ENCODE measurements at places on chromosomes 12 and 14.

DNA sequence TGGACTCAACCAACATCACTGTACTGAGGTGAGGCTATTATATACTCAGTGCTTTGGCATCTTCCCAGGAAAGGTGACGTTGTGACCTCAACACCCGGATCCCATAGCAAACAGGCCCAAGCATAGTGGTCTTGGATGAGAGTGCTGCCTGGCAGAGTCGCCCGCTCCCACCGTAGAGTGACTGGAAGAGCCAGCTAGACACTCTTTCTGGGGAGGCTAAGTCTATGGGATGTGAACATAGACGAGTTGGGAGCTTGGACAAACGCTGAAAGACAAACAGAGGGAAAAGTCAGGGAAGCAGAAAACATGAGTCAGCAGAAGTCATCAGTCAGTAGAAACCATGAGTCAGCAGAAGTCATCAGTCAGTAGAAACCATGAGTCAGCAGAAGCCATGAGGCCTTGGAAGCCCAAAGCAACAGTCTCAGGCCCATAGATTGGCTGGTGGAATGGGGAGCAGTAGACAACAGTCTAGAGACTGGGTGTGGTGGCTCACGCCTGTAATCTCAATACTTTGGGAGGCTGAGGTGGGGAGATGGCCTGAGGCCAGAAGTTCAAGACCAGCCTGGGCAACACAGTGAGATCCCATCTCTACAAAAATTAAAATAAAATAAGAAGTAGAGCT, 66.4 kb upstream of the MAP1LC3B2 start:
- peak; percentile 76 for DNase-seq

DNA sequence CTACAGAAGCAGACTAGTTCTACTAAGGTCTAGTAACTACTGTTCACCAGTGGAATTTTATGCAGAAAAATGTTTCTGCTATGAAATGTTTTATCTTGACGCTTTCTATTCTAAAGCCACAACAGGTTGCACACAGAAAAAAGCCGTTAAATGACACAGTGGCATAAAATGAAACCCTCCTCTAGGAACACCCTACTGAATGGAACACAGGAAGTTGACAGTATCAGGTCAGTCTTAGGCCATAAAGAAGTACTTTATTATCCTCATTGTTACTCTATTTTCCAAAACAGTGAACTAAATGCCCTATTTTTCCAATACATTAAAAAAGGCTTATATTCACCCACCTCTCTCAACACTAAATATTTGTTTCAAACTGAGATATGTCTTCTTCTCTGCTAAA, 21.9 kb downstream of the EPS8 start:
- DNase-seq: no peak

DNA sequence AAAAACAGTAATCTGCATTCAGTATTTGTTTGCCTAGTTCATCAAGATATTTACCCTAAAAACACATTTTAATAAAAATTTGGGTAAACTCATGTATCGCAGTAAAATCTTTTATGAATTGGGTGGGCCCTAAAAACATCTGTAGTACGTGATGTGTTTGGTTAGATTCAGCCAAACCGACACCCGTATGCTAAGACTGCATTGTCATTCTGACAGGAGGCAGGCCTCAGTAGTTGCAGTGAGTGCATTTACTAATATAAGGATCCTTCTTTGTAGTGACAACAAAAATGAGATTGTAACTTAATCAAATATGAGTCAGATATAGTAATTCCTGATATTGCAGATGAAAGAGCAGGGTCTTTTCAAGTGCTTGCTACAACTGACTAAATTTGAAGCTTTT, 191.8 kb downstream of the SLC16A7 start:
- no peak for DNase-seq

DNA sequence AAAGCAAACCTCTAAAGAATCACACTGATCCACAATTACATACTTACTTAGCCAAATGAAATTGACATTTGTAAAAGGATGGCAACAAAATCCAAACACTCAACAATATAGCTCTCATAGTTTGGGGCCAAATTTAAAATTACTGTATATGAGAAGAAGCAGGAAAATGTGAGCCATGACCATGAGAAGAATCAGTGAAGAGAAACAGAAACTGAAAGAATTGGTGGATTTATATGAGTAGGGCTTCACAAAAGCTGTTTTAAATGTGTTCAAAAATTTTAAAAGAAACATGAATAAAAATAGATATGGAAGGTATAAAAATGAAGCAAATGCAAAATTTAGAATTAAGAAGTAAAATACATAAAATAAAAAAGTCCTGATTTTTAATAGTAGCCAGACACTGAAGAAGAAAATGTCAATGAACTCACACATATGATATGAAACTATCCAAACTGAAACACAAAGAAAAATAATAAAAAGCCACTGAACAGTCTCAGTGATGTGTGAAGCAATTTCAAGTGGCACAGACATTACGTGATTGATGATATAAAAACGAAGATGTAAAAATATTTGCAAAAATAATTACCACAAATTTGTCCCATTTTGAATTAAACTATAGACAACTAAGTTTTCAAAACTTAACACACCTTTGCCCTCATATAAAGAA, 87.9 kb upstream of the MDGA2 start:
- no peak for DNase-seq

GRCh38 chr12:52280319-52280795, 5.9 kb downstream of the KRT86 start:
- peak; percentile 84 for DNase-seq

- peak; percentile 34 for DNase-seq
Measured at GRCh38 chr12:75783093-75783877, 248.3 kb downstream of the PHLDA1 start.

GRCh38 chr12:59578254-59578653, 17.6 kb upstream of the SLC16A7 start:
- DNase-seq: no peak

DNA sequence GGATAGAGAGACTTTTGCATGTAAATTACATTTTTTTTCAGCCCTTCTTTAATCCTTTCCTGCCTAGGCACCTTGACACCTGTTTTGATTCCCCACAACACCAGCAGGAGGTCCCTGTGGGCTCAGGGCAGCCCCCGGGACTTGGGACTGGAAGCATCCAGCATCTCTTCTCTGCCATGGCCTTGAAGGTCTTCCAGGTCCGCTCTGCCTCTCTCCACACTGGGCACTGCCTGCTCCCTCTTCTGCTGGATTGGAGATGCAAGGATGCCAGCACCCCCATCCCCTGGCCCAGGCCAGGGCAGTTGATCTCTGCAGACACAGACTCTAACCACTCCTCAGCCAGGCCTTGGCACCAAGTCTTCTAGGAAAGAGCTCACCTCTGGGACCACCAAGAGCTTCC, 134.5 kb upstream of the C14orf180 start:
- no peak for DNase-seq

DNA sequence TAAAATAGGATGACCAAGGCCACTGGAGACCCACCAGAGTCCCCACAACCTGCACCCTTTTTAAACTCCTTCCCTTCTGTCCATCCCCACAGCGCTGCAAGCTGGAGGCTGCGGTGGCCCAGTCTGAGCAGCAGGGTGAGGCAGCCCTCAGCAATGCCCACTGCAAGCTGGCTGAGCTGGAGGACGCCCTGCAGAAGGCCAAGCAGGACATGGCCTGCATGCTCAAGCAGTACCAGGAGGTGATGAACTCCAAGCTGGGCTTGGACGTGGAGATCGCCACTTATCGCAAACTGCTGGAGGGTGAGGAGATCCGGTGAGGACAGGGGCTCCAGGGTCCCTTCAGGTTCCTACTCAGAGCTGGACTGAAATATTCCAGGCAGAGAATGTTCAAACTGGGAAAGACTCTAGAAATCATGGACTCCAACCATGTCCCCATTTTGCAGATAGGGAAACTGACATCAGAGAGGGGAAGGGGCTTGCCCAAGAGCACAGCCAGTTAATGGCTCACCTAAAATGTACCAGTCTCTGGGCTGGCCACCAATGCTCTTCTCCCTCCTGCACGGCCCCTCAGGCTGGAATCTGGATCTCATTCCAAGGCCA, 17.2 kb downstream of the KRT85 start:
- DNase-seq: no peak

DNA sequence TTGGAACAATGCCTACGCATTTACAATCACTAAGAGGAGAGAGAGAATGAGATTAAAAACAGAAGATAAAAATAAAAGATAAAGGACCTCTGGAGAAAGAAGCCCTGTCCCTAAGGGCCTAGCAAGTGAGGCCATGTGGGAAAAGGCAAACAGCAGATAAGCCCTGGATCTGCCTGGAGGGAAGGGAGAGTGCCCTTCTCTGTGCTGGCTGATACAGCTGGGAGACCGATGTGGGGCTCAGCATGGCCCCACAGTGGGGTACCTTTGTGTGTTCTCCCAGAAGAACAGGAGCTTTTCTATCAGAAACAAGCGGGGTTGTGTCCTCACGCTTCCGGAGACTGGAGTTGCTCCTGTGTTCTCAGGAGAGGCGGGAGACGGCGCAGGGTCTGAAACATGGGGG, 59.9 kb downstream of the TMCC3 start:
- no peak for DNase-seq

DNA sequence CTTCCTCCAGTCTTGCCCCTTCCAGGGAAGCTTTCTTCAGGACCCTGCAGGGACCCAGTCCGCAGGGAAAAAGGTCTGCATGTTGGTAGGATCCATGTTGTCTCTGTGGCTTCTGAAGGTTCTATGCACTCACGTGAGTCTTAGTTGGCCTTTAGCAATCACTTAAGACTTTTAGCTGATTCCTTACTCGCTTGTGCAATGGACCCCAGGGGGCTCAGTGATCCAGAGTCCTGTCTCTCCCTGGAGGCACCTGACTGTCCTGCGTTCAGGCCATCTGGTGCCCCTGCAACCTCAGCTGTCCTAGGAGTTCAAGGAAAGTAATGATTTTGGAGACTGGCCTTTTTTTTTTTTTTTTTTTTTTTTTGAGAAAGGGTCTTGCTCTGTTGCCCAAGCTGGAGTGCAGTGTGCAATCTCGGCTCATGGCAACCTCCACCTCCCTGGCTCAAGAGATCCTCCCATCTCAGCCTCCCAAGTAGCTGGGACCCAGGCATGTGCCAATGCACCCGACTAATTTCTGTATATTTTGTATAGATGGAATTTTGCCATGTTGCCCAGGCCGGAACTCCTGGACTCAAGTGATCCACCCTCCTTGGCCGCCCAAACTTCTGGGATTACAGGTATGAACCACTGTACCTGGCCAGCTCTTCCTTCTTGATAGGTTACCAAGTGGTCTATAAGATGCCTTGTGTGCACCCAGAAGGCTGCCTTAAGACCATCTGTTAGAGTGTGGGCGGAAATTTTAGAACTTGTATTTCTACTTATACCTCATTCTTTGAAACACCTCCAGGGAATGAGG, 4.6 kb downstream of the IFI27L2 start:
- DNase-seq: no peak

DNA sequence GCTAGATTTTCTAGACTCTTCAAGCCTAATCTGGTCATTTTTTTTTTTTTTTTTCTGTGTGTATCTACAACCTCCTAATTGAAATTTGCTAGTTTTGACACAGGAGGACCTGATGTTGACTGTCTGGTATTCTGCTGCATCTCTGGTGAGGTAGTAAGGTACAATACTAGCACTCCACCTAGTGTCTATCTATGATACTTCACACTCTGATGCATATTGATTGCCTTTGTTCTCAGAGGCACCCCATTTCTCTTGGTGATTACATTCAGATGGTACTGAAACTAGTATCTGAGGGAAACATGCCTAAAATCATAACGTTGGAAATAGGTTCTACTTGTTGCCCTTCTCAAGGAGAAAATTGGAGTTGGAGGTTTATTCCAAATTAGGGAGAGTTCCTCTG, 930.5 kb upstream of the NOVA1 start:
- DNase-seq: peak; percentile 38

GRCh38 chr14:61498811-61499210, 177.4 kb downstream of the PRKCH start:
- DNase-seq: no peak
